Muscle of back (tissue), 13 donors: ENCODE measurements at places on chromosomes 5 and 9.

GRCh38 chr5:157029457-157029856, 29.5 kb downstream of the HAVCR1 start:
- DNase-seq: no peak

GRCh38 chr9:107665057-107665456, 175.5 kb upstream of the KLF4 start:
- DNase-seq: no peak

GRCh38 chr5:79546782-79547428, 33.0 kb upstream of the HOMER1 start:
- no peak for DNase-seq

DNA sequence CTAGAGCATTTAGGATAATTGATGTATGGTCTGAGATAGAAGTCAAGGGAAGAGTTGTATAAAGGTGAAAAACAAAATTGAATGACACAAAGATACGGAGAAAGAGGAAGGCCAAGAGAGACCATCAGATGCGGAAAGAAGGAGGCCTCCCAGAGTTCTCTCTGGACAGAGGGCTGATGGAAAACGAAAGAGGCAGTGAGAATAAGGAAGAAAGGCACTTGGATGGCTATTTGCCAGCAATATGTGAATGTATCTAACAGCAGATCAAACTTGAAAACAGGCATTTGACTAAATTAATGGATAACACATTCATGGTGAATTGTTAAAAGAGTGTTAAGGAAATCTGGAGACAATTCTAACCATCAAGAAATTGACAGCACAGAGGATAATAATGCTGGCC, 2.4 kb upstream of the DOCK8 start:
- no peak for DNase-seq

DNA sequence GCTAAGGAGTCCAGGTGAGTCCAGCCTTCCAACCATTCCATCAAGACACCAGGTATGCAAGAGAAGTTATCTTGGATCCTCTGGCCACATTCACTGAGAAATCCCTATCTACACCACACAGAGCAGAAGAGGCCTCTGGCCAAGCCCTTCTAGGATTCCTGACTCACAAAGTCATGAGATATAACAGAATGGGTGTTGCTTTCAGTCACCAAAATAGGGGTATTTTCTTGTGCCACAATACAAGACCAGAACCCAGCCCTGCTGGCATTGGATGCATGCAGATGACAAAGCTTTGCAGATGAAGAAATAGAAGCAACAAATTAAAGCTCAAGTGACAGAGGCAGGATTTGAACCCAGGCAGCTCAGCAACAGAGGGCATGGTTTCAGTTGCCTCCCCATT, 73.5 kb downstream of the PTPN3 start:
- DNase-seq: no peak

DNA sequence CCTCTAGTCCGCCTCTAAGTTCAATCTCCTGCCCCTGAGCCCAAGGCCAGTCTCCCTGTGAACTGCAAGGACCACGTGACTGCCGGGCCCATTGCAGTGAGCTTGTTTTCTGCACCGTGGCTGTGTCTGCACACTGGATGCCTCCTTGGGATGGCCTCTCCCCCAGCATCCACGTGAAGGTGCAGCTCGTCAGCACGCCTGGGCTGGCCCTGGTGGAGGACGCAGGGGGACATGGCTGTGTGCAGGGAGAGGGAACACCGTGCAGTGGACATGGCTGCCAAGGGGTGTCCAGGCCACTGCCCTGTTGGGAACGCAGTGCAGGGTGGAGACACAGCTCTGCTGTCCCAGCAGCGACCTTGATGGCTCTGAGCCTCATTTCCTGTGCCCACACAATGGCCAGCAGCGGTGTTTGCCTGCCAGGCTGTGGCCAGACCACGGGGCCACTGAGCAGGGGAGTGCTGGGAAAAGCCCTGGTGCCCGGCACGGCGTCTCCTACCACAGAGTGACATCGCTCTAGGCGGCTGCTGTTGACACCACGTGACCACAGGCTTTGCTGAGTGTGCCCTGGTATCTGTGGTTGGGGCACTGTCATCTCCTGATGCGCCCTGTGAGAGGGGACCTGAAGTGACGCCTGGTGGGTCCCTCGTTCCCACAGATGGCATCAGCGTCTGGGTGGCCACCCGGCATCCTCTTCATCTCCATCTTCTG, 26.9 kb upstream of the EXOC3 start:
- no peak for DNase-seq

DNA sequence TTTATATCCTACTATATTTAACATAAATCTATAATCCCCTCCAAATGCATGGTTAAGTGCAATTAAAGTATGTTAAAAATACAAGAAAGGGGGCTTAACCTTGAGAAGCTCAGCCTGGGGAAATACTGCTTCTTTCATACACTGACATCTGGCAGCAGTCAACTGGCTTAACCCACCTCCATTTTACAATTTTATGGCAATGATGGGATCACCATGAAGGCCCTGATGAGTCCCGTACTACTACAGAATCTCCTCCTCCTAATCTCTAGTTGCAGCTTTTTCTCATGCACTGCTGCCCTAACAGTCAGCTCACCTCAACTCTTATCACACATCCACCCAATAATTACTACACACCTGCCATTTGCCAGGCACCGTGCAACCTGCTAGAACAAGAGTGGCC, 40.9 kb downstream of the ZNF608 start:
- no peak for DNase-seq

- DNase-seq: no peak
These were observed 315.4 kb downstream of the CTNND2 start for GRCh38 chr5:11588803-11589202.

DNA sequence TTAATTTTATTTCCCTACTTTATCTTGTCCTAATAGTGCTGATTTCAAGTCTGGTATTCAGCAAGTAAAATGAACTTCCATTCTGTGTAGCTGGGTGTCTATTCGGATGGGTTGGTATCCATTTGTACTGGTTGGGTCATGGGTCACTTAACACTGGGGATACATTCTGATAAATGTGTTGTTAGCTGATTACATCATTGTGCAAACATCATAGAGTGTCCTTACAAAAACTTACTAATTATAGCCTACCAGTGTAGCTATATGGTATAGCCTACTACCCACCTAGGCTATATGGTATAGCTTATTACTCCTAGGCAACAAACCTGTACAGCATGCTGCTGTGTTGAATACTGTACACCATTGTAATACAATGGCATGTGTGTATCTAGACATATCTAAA, 1373.7 kb upstream of the DMAC1 start:
- DNase-seq: no peak

- peak; percentile 79 for DNase-seq
These were observed 63.7 kb upstream of the PPP2CA start for GRCh38 chr5:134289509-134290113.

- no peak for DNase-seq
These were observed 240.5 kb upstream of the TUT7 start for GRCh38 chr9:86594724-86595123.

GRCh38 chr5:138491669-138492559, 26.6 kb downstream of the EGR1 start:
- DNase-seq: peak; percentile 93

GRCh38 chr9:93207326-93207814, 23.4 kb downstream of the WNK2 start:
- peak; percentile 79 for DNase-seq

DNA sequence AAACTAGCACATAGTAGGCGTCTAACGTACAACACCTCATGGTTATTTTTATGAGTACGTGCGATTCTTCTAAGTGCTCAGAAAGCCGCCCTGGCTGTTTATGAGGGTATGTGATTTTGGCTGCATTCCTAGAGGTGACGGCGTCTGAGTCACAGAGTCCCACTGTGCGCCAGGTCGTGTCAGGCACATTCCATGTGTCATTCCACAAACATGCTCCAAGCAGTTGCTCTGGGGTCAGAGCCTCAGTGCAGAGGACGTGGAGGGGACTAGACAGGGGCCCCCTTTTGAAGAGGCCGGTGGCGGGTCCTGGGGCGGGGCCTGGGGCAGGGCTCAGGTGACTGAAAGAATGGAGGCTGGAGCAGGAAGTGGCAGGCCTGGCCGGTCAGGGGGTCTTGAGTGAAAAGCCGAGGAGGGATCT, 51.9 kb downstream of the NEK6 start:
- no peak for DNase-seq
